ENCODE measurements at places on chromosomes 3 and 15. TPM values are rescaled to one million over a fixed set of nuclear protein-coding genes. Genes with fewer than 3 reads are reported as not detected.

DNA sequence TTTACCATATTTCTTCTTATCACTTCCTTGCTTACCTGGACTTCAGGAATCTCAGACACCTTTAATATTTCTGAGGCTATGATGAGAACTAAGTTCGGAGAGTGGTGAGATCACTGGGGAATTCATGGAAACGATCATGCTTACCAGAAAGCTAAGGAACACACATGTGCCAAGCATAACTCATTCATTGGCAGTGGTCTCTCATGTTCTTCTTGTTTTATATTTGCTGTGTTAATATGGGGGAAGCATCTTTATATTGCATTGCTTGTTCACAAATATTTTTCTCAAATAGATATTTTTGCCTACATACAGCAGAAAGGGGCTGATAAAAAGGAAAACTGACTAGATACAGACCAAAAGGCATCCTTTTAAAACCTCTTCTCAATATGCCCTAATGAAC lies 55.8 kb downstream of the COL6A6 start:
- no peak for DNase-seq

DNA sequence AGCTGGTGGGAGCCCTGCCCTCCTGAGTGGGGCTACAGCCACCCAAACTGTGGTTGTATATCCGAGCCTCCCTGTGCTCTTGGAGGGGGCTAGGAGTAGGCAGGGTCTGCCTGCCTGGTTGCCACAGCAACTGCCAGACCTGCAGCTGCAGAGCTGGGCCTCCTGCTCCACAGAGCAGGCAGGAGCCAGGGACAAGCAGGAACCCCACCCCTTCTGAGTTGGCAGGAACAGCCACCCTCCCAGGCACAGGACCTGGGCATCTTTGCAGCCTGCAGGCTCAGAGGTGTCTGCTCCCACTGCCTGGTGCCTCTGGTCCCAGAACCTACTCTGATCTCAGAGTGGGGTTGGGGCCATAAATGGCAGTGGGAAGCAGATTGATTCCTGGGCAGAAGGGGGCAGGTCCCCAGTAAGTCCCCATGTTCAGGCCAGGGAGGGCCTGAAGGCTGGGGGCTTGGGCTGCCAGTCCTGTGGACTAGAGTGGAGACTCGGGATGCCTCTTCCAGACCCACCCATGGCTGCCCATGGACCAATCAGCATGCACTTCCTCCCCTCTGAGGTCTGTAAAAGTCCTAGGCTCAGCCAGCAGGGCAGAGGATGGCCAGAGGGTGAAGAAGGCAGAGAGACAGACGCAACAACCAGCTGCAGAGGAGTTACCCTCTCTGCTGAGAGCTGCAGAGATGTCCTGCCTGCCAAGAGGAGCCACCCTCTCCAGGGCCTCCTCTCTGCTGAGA lies 10.3 kb upstream of the LRRC31 start:
- no peak for DNase-seq

GRCh38 chr15:74182131-74182530 lies 8.6 kb downstream of the ISLR start:
- DNase-seq = no peak

DNA sequence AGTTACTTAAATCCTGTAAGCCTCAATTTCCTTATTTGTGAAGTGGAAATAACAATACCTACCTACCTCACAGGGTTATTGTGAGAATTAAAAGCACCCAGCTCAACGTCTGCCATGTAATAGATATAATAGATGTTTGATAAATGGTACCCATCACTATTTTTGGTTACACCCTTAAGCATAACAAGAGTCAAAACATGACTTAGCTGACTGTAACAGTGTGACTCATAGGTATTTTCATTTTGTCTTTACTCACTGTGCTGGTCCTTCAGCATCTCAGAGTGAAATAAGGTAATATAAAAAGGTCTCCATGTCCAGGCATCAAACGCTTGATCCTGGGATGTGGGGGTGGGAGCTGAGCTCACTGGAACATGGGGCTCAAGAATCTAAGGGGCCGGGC lies 3.1 kb downstream of the CPLX3 start:
- no peak for DNase-seq

DNA sequence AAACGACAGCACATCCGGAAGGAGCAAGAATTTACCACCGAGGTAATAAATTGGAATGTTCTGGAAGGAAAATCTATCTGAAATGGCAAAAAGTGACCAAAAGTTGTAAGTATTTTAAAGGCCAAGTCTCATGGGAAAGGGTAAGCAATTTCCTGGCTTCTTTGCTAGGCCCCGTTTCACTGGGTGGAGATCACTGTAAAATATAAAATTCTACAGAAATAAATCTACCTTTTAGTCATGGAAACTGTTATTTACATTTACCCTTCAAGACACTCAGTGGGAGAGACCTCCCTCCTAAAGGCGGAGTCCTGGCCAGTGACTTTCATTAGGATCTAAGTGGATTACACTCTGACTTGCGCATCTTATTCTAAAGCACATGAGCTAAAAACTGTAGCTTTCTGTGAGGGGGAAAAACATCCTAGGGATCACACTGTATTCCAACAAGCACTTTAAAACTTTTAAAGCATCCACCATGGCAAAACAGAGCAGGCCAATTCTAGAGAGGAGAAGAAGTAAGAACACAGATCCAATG lies 28.8 kb downstream of the LYZL4 start:
- DNase-seq = peak; percentile 81

The ADAMTS17 gene
- total RNA-seq = 8.2 TPM

The LRRC31 gene
- total RNA-seq = not detected

The CEP152 gene
- total RNA-seq = 15.2 TPM

The MED12L gene
- 2.2 TPM for total RNA-seq

The CHRNB4 gene
- total RNA-seq = 0.48 TPM

All from umbilical cord (tissue), 2 donors.